Left cardiac atrium (tissue), 4 donors: ENCODE measurements at places on chromosomes 3 and 15. TPM values are rescaled to one million over a fixed set of nuclear protein-coding genes. Genes with fewer than 3 reads are reported as not detected.

Gene PLD1
- total RNA-seq: 67.8 TPM

Gene SLC6A1
- 1.2 TPM for total RNA-seq

Gene TIGIT
- total RNA-seq: not detected

Gene PSMA4
- 97.4 TPM for total RNA-seq

Gene PTPRG
- total RNA-seq: 37.6 TPM

Gene SLC24A1
- total RNA-seq: 2.5 TPM

Gene SYNPR
- total RNA-seq: 5.3 TPM

GRCh38 chr15:100339999-100340398, 1.8 kb downstream of the ADAMTS17 start:
- no peak for DNase-seq

- no peak for DNase-seq
Measured at GRCh38 chr3:12097971-12098370, 60.7 kb downstream of the TIMP4 start.

- DNase-seq: peak; percentile 60
Measured at GRCh38 chr3:192188218-192188835, 539.0 kb downstream of the FGF12 start.

DNA sequence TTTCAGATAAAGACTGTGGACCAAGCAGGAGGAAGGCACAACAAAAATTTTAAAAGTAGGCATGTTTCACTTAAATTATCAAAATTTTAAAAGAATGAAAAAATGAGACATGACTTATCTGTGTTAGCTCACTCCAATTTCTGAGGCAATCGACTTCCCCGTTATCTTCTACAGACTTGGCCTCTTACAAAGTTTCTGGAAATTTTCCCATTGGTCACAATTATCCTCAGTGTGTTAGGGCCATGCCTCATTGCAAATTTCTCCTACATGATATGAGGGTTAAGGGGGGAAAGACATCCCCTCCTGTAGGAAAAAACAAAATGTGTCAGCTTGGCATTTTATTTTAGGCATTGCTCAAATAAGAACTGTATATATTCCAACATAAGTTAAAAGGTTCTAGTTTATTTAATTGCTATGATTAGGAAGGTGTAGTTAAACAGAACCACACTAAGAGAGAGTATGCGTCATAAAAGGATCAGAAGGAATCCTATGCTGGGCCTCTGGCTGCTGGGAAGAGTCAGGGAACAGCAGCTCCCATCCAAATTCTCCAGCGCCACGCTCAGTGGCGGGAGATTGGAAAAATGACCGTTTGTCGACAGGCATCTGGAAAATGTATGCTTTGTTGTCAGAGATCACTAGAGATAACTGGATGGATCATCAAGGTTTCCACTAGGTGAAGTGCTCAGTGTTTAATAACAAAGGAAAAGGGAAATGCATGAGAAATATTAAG, 463.6 kb upstream of the NR2F2 start:
- no peak for DNase-seq

DNA sequence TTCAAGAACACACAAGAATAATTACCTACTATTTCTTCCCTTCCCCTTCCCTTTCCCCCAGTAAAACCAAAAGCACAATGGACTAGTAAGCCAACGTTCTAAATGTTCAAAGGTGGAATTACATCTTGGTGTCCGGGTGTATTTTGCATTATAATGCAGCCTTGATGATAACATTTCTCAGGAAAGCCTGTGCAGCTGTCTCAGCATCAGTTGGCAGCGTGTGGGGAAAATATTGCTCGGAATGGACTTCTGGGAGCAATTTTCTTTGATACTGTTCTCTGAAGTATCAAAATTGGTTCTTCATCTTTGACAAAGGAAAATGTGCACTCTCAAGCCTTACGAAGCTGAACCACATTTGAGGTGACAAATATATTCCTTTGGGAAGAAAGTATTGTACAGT, 198.9 kb downstream of the AGBL1 start:
- no peak for DNase-seq

DNA sequence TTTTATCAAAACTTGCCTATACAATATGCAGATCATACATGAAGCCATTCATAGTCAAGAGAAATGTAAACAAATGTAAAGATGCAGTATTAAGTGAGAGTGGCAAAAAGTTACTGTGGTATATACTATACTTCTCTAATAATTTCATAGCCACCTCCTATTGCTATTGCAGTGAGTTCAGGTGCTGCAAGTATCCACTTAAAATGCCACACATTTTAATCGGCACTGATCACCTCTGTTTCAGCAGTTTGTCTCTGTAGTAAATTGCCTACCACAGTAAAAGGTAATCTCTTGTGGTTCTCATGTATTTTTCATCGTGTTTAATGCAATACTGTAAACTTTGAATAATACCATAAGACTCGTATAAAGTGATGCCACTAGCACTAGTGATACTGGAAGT, 20.4 kb upstream of the FAH start:
- DNase-seq: no peak

DNA sequence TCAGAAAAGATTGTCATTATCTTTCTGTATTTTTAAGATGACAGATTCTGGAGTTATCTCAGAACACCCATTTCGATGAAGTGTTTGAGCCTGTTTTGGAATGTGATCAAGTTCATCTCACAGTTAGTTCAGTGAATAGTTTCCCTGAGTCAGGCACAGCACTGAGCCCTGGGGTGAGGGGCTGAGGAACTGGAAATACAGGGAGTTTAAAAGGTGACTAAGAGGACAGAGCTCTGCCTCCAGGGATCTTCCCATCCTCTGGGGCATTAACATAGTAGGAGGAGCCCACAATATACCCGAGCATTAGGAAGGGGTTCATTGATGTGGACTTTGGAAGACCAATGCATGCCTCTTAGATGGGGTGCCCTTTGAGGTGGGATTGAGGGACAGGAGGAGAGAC, 355.1 kb downstream of the CLSTN2 start:
- no peak for DNase-seq

DNA sequence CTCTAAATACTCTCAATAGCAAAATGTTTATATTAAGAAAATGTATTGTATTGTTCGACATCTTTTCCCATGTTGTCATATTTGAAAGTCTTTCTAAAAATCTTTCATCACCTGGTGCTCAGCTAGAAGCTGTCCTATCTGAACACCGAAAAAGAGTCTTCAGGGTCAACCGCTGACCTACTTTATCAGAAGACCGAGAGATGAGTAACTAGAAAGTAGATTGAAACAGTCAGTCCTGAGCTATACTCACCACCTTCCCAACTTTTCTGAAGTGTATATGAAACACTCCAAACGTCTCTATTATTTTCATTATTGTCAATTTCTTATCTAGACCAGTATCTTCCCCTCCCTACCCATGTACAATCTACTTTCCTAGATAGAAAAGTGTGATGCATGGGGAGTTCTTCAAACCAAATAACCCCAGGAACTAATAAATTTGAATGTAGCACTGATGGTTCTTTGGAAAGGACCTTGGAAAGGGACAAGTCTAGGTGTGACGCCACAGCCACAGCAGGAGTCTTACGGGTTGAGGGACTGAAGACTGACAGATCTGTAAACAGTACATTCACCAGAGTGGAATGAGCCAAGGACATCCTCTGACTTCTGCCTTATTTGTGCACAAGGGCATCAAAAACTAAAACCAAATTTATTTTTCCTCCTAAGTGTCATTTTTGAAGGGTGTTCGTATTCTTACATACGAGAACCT, 58.6 kb downstream of the TMOD3 start:
- no peak for DNase-seq

- no peak for DNase-seq
Measured at GRCh38 chr3:176870451-176870850, 326.8 kb downstream of the TBL1XR1 start.

- no peak for DNase-seq
Measured at GRCh38 chr3:14223595-14223994, 45.0 kb downstream of the LSM3 start.

- DNase-seq: no peak
Measured at GRCh38 chr3:102095383-102095782, 246.1 kb downstream of the NFKBIZ start.

DNA sequence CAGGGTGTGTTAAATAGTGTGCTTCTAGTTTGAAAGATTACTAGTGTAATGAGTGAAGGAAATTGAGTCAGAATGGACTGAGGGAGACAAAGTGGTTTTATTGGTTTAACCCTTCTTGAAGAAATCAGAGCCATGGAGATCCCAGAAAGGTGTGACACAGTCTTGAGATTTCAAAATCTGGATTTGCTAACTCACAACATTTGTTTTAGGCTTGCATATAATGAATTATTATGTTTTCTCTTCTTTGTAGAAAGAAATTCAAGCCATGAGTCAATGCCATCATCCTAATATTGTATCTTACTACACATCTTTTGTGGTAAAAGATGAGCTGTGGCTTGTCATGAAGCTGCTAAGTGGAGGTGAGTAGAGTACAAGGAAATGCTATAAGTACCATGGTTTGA, 25.1 kb downstream of the OXSR1 start:
- no peak for DNase-seq

DNA sequence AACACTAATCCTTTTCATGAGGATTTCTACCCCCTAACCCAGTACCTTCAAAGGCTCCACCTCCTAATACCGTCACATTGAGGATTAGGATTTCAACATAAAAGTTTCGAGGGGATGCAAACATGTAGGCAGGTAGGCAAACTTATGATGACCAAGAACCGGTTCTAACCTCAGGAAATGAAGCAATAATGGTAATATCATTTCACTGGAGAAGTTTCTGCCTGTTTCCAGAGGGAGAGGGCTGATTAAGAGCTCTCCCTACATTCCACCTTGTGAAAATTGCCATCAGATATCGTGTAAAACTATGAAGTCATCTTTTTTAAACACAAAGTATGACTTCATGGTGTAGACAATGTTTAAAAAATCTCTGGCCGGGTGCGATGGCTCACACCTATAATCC, 31.6 kb downstream of the NKIRAS1 start:
- DNase-seq: no peak

- no peak for DNase-seq
Measured at GRCh38 chr15:83943849-83944404, 290.0 kb downstream of the ADAMTSL3 start.

DNA sequence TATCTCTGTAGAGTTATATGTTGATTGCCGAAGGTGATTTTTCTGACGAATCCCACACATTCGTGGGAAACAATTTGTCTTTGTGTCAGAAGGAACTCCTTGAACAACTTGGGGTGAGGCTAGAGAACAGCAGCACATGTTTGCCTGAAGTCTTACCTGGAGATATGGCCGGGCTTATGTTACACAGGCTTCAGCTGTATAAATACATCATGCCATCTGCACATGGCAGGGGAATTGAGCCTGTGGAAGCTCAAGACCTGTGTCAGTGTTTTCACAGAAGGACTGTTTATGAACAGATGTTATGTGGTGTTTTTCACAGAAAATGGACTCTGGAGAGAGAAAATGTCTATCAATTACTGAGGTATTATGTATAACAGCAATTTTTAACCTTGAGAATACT, 203.6 kb upstream of the MDFIC2 start:
- no peak for DNase-seq

GRCh38 chr15:89946681-89947299, 34.0 kb upstream of the ARPIN start:
- no peak for DNase-seq

DNA sequence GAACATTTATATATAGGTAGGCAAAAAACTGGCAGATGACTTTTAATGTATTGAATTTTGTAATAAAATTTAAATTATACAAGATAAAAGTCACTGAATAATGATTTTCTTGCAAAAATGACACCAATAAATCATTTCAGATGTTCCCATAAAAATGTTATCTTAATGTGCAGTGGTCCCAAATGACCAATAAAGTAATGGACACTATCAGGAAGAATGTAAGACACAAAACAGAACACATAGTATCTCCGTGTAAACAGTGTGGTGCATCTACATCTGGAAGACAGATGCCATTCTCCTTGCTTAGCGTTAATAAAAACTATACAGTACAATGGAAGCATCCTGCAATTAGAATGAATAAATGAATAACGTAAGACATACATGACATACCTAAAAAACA, 41.5 kb downstream of the FGF7 start:
- no peak for DNase-seq

- DNase-seq: no peak
Measured at GRCh38 chr3:55205990-55206389, 278.1 kb upstream of the LRTM1 start.

DNA sequence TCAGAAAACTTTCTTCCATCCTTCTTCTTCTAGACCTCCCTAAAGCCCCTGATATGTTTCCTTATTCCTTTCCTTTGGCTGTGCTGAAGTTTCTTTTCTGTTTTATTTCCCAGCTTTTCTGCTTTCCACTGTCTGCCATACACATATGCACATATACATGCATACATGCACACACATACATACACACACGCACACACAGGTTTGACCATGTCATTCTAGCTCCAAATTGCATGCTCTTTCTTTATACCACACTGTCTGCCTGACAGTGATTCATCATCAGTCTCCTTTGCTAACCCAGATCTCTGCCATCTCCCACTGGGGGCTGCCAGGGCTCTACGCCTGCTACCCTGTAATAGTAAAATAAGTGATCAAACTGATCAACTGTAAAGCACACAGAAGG, 181.3 kb downstream of the STAC start:
- DNase-seq: no peak

GRCh38 chr3:53842436-53843194, 3.6 kb downstream of the CHDH start:
- no peak for DNase-seq

GRCh38 chr3:30124435-30125370, 481.7 kb upstream of the TGFBR2 start:
- DNase-seq: no peak

- no peak for DNase-seq
Measured at GRCh38 chr3:19347671-19348070, 199.4 kb downstream of the KCNH8 start.

DNA sequence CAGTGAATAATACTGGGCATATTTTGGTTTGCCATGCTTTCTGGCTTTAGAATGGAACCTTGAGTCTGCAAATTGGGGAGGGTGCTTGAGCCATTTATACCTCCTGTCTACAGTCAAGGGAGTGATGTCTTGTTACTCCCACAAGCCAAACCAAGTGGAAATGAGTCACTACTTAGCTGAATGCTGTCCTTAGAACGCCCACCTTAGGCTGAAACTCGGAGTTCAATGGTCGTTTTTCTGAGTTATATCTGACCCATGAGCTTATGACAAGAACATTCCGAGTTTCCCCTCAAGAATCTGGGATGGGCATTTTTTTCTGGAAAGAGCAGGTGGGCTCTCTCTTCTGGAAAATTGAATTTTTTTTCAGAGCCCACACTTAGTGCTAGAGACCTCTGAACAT, 17.4 kb upstream of the CLDN18 start:
- no peak for DNase-seq

DNA sequence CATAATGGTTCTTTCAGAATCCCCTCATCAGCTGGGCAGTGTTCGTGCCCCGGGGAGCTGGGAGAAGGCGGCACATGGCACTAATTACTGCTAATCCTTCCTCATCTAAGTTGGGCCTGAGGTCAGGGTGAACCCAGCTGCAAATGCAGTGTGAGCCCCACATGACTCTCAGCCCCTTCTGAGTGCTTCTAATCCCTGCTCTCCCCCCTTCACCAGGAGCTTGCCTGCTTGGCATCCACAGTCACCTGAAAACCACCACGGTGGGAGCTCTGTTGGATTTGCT, 455 bp upstream of the TRPM1 start:
- no peak for DNase-seq
